ENCODE measurements at places on chromosomes 11 and 22. TPM values are rescaled to one million over a fixed set of nuclear protein-coding genes. Genes with fewer than 3 reads are reported as not detected.

Gene ZDHHC24
- 4.3 TPM for total RNA-seq

Gene TRIM5
- total RNA-seq = 13.1 TPM

Gene SAA2
- not detected for total RNA-seq

Gene MS4A12
- not detected for total RNA-seq

Gene PHF21A
- 4.1 TPM for total RNA-seq

Gene MIAT
- 0.04 TPM for total RNA-seq

Gene C22orf31
- not detected for total RNA-seq

Gene RFPL1
- total RNA-seq = not detected

Gene NNMT
- total RNA-seq = not detected

Gene LRRC74B
- total RNA-seq = not detected

Gene NCR3LG1
- 16.9 TPM for total RNA-seq

All from HepG2 (cell line).